ENCODE measurements at places on chromosomes 2 and 18. TPM values are rescaled to one million over a fixed set of nuclear protein-coding genes. Genes with fewer than 3 reads are reported as not detected.

NPHP1 gene
- total RNA-seq, result 1.5 TPM

NCKAP5 gene
- under 0.01 TPM for total RNA-seq

LIMS3 gene
- 5.4 TPM for total RNA-seq

NGEF gene
- total RNA-seq, result 0.22 TPM

TMEM169 gene
- 0.40 TPM for total RNA-seq

All from lung microvascular endothelial cell (primary cell).